Umbilical cord (tissue), 2 donors: ENCODE measurements at places on chromosomes 7 and 10. TPM values are rescaled to one million over a fixed set of nuclear protein-coding genes. Genes with fewer than 3 reads are reported as not detected.

- no peak for DNase-seq
Measured at GRCh38 chr10:30309403-30309802, 39.7 kb downstream of the MTPAP start.

TMEM270 gene
- not detected for total RNA-seq

DNAJC12 gene
- total RNA-seq: 6.7 TPM

- no peak for DNase-seq
Measured at GRCh38 chr7:131610007-131610406, 53.6 kb upstream of the PODXL start.

DNA sequence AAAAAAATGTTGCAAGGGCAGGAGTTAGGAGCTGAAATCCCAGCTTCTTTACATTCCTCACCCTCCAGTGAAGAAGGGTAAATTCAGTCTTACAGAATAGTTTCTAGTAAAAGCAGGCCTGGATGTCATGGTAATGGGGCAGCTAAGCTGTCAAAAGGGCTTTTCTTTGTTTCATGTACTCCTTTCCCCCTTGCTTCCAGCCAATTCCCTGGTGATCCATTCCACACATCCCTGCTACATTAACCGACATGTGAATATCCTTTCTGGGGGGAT is 36.0 kb downstream of the RHEB start:
- DNase-seq: no peak
